ENCODE measurements at places on chromosomes 1 and 21.
A peak's percentile ranks its signal among the peaks of the same experiment; 100 is the strongest.

- peak; percentile 80 for DNase-seq
Measured at GRCh38 chr1:182175361-182175931, 113.9 kb upstream of the ZNF648 start.

DNA sequence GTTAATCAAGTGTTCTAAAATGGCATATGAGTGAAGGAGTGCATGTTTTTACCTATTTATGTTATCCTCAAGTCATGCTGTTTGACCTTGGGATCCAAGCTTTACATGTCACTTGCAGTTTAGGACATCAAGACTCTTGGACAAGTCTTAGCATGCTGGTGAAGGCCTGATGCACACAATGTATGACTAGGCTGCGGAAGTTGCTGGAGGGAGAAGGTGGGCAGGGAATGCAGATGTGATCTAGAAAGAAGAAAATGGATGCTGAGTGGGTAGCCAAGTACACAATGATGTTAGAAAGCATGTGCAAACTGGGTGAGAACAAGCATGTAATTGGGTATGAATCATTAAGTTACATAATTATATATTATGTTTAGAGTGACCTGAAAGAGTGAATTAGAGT is 301.8 kb downstream of the BRINP2 start:
- no peak for DNase-seq

- no peak for DNase-seq
Measured at GRCh38 chr1:157201767-157202166, 63.6 kb upstream of the ETV3 start.

- no peak for DNase-seq
Measured at GRCh38 chr1:36303650-36304360, 2.4 kb upstream of the SH3D21 start.

GRCh38 chr1:212178851-212179250 is 106.4 kb upstream of the PPP2R5A start:
- no peak for DNase-seq

- no peak for DNase-seq
Measured at GRCh38 chr1:103142461-103142860, 34.1 kb upstream of the COL11A1 start.

DNA sequence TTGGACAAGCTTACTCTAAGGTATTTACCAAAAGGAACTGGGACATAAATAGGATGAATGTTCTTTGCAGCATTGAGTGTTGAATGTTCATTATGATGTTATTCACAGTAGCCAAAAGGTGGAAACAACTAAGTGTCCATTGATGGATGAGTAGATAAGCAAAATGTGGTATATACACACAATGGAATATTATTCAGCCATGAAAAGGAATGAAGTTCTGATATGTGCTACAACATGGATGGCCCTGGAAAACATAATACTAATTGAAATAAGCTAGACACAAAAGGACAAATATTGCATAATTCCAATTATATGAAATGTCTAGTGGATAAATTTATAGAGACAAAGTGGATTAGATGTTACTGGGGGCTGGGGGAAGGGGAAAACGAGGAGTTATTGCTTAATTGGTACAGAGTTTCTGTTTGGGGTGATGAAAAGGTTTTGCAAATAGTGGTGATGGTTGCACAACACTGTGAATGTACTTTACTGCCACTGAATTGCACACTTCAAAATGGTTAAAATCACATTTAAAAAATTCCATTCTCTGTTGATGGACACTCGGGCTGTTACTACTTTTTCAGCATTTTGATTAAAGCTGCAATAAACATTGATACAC is 2.9 kb downstream of the MTARC1 start:
- peak; percentile 30 for DNase-seq

GRCh38 chr1:6923416-6923815 is 138.2 kb downstream of the CAMTA1 start:
- DNase-seq, result no peak

- DNase-seq, result no peak
Measured at GRCh38 chr1:115189814-115190539, 100.7 kb upstream of the TSPAN2 start.

DNA sequence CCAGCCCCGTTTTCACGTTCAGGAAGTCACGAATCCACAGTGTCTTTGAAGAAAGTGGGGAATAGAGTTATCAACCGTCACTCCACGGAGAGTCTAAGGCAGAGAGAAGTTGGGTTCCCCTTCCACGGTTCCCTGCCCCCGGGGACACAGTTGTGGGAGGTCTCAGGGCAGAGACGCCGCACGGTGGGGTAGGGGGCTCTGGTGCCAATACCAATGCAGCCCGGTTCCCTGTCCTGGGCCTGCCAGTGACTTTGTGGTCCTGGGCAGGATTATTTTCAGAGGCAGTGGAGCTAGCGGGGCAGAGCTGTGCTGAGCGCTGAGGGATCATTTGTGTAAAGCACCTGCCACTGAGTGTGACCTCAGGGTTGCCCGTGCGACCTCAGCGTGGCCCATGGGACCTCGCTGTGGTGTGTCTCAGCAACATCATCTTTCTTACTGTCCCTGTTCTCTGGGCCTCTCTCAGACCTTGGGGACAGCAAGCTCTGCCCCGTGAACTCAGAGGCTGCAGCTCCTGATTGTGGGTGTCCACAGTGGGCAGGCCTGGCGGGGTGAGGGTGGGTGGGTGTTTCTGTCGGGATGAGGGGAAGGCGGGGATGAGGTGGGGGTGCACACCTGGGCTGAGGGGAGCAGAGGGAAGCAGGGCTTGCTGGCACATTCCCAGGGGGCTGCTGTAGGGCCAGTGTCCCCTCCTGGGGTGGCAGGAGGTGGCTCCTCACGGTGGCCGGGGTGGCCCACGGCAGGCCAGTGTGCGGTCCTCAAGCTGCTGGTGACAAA is 65.2 kb downstream of the AGPAT3 start:
- DNase-seq, result no peak

- peak; percentile 29 for DNase-seq
Measured at GRCh38 chr1:218456444-218456843, 111.3 kb downstream of the TGFB2 start.

- no peak for DNase-seq
Measured at GRCh38 chr1:14954210-14954609, 199.3 kb upstream of the TMEM51 start.

DNA sequence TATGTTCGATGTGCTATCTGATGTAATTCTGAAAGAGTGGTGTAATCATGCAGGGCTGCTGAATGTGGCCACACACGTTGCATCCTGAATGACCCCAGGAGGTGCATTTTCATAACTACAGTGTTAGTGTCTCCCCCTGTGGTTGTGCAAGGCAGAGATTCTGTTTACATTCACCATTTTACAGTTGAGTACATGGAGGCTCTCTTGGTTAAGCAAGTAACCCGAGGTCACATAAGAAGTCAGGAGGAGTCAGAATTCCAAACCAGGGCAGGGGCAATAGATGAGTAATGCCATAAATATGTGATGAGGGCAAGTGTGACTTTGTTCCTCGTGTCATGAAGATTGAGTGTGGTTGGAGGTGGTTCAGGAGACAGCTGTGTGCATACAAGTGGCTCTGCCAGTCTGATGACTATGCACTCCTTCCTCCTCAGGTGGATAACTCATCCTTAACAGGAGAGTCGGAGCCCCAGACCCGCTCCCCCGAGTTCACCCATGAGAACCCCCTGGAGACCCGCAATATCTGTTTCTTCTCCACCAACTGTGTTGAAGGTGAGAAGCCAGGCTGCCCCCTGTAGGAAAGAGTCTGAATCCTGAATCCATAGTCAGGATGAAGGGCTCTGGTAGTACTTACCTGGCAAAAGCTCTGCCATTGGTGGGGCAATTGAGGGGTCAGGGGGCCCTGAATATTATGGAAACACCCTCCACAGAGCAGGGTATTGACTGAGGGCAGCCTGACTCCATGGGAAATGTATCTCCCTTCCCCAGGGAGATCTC is 9.3 kb downstream of the ATP1A2 start:
- no peak for DNase-seq

- no peak for DNase-seq
Measured at GRCh38 chr21:41241341-41241740, 73.4 kb downstream of the BACE2 start.

DNA sequence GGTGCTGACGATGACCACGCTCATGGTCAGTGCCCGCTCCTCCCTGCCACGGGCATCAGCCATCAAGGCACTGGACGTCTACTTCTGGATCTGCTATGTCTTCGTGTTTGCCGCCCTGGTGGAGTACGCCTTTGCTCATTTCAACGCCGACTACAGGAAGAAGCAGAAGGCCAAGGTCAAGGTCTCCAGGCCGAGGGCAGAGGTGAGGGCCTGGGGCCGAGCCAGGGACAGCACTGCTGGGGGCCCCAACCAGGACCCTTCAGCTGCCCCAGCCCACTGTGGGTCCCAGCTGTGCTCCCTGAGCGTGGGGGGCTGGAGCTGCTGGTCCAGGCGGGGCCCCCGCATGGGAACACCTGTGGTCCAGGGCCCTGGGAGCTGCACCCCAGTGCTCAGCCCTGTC is 10.4 kb downstream of the GABRD start:
- no peak for DNase-seq

- DNase-seq, result no peak
Measured at GRCh38 chr1:38095454-38095931, 48.9 kb upstream of the POU3F1 start.

DNA sequence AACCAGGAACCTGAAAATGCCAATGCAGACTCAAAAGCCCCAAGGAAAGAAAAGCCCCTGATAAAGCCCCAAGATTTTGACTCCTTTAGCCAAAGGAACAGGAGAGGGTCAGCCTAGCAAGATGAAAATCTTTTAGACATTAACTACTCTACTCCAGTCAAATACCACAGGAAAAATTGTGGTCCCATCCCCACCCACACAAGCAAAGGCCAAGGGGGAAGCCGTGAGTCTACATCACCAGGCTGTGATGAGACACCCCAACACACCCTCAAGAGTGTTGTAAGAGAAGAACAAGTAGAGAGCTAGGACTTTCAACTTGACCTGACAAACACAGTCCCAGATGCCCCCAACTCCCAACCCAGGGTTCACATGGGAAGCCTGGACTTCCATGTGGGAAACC is 192.8 kb upstream of the NR5A2 start:
- DNase-seq, result no peak

- DNase-seq, result no peak
Measured at GRCh38 chr21:39321424-39321823, 8.0 kb upstream of the BRWD1 start.

Measured in CD14-positive monocyte (primary cell).